ENCODE measurements at places on chromosomes 3 and 15.

GRCh38 chr15:89132611-89133507 is 44.6 kb downstream of the ABHD2 start:
- no peak for DNase-seq

- no peak for DNase-seq
These were observed 124.0 kb downstream of the KCNH8 start for GRCh38 chr3:19272296-19272695.

DNA sequence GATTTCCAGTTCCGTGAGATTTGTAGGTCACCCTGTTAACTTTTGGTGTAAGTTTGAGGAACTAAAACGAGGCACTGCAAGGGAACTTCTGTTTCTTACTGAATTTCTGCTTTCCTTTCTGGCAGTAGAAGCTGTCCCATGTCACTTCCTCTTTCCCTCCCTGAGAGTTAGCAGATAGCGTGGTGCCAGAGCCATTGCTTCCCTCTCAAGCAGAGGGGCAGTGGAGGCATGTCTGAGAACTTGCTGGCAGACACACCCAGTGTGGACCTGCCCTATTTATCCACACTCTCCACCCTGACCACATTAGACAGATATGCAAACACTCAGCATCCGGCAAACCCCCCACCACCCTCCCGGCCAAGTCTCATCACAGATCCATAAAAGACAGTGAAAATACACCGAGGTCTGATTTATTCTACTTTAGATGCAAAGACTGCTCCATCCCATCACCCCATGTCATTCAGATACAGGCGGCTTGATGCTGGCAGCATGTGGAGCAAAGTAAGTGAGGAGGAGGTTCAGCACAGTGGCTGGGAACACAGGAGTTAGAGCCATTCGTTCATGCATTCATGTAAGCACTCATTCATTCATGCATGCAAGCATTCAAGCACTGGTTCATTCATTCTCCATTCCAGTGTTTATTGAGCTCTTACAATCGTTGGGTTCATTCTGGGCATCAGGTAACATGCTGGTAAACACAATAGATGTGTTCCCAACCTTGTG is 324.7 kb downstream of the SHQ1 start:
- DNase-seq: no peak

DNA sequence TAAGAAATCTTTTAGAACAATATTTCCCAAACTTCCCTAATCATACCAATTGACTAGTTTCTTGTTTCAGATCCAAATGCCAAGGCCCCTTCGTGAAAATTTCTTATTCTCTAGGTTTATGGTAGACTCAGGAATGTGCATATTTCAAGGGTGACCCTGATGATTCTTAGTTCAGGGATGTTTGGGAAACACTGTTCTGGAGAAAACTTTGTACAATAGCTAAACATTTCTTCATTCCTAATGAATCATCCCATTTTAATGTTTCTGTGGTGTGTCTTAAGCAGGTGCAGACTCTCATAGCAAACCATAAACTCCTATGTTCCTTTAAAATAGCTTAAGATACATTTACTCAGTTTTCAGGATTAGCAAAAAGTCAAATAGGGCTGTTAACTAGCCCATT is 314.5 kb downstream of the TIGIT start:
- peak; percentile 86 for DNase-seq

GRCh38 chr3:100155590-100155989 is 41.3 kb upstream of the FILIP1L start:
- DNase-seq: no peak

DNA sequence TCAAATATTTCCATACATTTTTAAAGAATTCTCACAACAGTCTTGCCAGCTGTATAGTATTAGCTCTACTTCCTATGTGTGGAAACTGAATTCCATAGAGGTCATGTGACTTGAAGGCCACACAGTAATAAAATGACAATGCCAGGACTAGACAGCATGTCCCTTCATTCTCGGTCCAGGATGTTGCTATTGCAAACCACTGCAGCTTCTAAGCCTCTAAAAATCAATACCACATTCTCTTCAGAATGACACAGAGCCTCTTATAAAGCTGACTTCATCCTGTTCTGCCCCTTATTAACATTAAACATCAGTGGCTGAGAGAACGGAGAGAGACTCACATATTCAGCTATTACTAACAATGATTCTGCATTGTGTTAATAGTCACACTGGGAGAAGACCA is 240.3 kb upstream of the PEX5L start:
- peak; percentile 80 for DNase-seq

DNA sequence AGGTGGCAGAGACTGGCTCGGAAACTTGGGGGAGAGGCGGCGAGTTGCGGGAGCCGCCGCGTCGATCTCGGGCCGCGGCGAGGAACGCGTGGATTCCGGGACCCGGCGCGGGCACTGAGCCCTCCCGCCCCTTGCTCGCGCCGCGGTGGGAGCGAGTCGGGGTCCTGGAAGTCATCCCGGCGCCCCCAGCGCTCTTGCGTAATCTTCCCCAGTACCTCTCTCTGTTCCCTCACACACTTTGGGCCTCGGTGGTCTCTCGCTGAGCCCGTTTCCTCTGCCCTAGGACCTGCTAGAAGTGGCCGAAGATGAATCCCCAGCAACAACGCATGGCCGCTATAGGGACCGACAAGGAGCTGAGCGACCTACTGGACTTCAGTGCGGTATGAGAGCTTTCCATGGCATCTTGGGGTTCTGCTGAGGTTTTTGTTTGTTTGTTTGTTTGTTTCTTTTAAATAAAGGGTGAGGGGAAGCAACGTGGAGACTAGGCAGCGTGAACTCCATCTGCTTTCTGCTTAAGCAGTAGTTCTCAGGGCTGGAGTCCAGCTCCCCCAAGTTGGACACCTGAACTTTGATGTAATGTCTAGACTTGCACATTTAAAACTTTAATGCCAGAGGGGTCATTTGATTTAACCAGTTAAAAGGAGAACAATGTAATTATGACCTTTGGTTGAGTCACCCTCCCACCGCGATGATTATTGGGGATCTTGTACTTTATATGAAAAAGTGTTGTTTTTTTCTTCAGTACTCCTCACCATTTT is 1.3 kb downstream of the TCF12 start:
- peak; percentile 41 for DNase-seq

- no peak for DNase-seq
These were observed 39.8 kb upstream of the ZBTB38 start for GRCh38 chr3:141328286-141329166.

DNA sequence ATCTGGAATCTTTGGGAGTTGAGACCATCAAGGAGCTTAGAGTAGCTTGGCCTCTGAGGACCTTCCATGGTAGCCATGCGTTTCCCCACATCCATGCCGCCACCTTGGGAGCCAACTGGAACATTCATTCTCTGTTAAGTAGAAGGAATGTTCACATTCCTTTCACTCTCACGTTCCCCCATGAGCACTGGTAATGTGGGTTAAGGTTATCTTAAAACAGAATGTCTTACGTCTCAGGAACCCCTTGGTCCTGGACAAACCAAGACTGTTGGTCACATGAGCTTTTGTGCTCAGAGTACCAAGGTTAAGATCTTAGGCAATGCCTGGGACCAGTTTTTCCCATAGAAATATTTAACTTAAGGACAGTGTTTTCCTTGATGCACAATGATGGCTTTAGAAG is 211.7 kb upstream of the UBE2E1 start:
- no peak for DNase-seq

DNA sequence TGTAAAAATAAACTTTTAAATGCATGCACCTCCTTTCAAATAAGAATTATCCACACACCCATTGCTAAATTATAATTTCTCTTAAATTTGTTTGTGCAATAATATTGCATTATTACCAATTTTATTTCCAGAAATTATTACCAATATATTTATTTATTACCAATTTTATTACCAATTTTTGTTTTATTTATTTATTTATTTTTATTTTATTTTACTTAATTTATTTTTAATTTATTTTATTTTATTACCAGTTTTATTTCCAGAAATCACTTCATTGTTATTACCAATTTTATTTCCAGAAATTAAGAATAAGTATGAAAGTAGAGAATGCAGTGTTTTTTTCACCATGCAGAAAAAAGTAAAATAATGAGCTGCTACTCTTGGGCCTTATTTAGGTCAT is 525.4 kb downstream of the NAALADL2 start:
- no peak for DNase-seq

GRCh38 chr3:113211330-113212149 is at the start of gene BOC:
BOC (plus strand) TSS chr3:113211557; CDS start chr3:113249803, 38,246 bp downstream.
- peak; percentile 81 for DNase-seq

GRCh38 chr15:89184357-89184756 is 37.0 kb downstream of the RLBP1 start:
- no peak for DNase-seq

- DNase-seq: no peak
These were observed 173.4 kb downstream of the WNT5A start for GRCh38 chr3:55313666-55314065.

GRCh38 chr3:127064391-127065137 is 81.6 kb downstream of the PLXNA1 start:
- peak; percentile 56 for DNase-seq

- DNase-seq: peak; percentile 56
These were observed 51.4 kb downstream of the SSUH2 start for GRCh38 chr3:8593021-8593827.

DNA sequence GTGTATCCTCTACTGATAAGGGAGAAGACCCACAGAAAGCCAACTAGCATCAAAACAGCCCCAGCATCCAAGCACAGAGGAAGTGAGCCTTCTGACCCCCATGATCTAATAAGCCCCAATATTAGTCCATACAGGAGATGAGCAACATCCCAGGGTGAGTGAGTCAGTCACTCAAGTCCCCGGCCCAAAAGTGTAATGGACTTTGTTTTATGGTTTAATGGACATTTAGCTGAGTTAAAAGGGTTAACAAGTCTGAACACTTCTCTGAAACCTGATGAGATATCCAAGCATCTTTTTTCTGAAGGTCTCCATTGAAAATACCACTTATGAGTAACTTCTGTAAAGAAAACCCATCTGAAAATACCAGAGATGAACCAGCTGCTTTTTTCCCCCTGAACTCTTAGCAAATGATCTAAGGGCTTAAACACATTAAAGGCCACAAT is 115.6 kb downstream of the GREM1 start:
- DNase-seq: no peak

DNA sequence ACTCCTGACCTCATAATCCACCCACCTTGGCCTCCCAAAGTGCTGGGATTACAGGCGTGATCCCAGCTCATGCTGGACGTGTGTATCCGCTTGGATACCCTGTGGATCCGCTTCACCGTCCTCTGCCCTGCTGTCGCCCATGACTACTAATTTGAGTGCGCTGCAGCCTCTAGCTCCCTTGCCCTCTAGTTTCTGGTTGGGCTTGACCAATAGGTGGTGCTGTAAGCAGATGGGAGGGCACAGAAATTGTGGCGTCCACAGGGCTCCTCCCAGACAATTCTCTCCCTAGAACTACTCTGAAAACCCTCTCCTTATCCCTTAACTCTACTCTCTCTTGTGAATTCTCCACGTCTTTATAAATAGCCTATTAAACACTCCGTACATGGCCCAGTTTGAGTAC is 36.2 kb downstream of the ZPLD1 start:
- no peak for DNase-seq

DNA sequence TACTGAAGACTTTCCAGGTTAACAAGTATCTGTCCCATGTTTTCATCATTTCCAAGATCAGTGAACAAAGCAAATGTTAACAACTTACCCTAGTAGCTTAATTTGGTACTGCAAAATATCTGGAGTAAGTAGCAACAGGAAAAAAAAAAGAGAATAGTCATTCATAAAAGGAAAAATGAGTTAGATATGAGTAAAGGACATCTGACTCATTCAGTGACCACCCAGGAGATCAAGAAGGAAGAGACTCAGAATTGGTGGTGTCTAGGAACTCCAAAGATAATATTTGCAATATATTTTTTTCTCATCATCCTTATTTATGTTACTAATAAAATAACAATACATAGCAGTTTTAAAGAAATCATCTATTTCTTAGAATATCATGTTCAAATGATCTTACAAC is 253.8 kb upstream of the COL8A1 start:
- peak; percentile 79 for DNase-seq

- no peak for DNase-seq
These were observed 21.4 kb downstream of the RFX7 start for GRCh38 chr15:56222302-56222701.

GRCh38 chr3:61560517-61561373 is 626 bp upstream of the PTPRG start:
- DNase-seq: peak; percentile 82

GRCh38 chr15:45795440-45796069 is 160.7 kb downstream of the SQOR start:
- DNase-seq: peak; percentile 2

DNA sequence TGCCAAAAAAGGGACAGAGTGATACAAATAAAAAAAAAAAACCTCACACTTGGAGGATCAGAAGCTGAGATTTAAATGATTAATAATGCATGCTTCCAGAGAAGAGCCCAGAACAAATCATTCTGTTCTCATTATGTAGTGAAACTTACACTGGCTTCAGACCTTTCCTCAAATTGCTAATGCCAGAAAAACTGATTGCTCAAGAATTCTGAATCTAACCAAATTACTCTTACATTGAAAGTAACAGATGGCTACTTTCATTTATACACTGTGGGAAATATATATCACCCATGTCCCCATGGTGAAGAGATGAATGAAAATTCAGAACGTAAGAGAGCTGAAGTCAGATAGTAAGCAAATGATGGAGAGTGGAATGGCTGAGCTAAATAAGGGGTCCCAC is 85.9 kb upstream of the NSMCE3 start:
- no peak for DNase-seq

- peak; percentile 90 for DNase-seq
These were observed 24.9 kb downstream of the ABTB1 start for GRCh38 chr3:127697551-127698240.

DNA sequence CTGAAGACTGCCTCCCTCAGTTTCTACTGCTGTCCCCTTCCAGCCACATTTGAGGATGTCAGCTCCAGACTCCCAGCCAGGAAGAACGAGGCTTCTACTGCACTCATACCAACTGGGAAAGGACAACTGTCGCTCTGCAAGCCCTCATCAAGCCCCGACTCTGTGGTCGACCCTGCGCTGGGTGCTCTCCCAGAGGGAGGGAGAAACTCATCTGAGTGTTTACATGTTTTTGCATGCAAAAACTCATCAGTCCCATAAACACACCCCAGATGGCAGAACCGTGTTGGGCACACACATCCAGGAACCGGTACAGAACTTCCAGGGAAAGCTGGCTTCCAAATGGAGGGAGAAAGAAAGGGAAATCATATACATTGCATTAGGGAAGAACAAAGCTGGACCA is 43.5 kb downstream of the ADAMTS17 start:
- DNase-seq: no peak

DNA sequence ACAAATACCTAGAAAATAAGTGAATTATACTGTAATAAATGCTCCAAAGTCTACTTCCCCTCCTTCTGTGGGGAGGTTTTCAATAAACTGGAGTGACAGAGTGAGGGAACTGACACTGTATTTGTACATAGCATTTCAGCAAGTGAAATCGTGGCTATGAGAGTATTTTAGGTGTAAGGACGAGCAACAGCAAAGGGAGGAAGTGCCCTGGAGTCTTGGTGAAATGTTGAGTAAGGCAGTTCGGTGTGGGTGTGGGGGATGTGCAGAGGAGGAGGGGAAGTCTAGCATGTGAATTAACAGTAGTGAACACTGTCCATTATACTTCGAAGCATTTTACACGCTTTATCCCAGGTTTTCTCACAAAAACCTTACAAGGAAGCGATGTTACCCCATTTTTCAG is 18.1 kb upstream of the P2RY13 start:
- DNase-seq: no peak

Data from fibroblast of skin of scalp (primary cell).